Left lung (tissue), 14 donors: ENCODE measurements at places on chromosomes 3 and 15.
A peak's percentile ranks its signal among the peaks of the same experiment; 100 is the strongest.

DNA sequence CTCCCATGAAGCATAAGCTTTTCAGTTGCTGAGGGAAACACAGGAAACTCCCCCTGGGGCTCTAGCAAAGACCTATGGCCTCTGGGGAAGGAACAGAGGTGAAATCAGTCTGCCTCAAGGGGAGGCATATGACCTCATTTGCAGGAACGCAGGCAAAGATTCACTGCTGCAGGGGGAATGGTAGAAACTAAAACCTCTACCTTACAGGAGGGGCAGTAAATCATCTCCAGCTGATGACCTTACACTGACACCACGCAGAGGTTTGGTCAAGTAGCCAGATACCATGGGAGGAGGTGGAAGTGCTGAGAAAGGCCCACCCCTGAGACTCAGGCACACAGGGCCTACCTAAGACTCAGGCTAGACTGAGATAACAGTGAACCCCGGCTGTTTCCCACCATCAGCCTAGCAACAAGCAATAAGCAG is 81.1 kb downstream of the RAD18 start:
- DNase-seq, result no peak

GRCh38 chr3:160379628-160380214 is 19.3 kb downstream of the IFT80 start:
- DNase-seq, result no peak

DNA sequence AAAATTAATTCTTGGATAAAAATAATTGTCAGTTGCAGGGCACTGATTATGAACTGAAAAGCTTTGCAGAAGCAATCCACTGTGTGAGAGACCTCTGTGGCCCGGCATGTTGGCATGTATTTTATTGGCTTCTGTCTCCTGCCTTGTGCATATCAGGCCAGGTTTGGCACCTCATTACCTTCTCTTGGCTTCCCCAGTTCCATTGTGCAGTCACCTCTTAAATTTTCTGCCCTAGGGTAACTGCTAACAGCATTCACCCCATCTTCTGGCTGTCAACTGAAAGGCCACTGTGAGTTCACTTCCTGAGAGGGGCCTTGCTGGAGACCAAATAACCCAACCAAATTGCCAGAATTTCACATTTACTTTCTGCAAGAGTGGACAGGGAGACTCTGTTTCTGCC is 92.7 kb upstream of the RARB start:
- DNase-seq, result no peak

DNA sequence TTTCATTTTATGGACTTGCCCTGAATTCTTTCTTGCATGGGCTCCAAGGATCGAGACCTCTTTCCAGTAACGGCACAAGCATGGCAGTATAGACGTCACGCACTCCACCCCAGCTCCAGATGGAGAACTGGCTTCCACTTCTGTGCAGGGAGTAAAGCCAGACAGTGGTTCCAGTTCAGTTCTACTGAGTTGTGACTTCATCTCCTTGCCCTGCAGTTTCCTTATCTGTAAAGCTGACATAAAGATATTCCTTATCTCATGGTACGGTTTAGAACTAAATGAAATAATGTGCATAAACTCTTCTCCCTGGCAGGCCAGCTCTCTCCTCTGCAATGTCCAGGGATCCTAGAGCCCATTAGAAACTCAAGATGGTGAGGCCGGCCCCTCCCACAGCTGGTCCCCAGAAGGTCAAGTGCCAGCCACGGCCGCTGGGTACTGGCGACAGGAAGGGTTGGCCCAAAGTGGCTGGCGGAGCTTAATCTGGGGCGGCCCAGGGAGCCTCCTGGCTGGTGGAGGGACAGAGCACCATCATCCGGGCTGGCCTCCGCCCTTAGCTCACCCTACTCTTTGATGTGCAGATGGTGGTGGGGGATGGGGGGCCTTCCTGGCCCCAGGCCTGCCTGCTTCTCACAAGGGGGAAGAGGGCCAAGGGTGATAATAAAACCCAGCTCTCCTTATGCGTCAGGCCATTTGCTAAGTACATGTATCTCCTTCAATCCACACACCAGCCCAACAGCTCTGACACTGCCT is 7.2 kb downstream of the MESP2 start:
- DNase-seq, result no peak

DNA sequence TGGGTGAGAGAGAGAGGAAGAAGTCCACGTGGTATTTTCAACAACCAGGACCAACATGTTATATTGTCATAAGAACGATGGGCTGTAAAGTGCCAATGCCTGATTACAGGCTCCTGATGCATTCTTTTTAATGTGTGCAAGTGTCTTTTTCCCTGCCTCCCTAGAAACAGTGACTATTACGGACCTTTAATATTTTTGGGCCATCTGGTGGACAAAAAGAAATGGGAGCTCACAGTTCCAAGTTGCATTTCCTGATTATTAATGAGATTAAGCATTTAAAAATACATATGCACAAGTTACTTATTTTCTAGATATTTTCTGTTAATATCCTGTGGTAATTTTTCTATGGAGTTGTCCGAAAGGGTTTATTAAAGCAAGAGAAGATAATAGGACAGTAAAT is 530.2 kb downstream of the NR2F2 start:
- DNase-seq, result peak; percentile 12

GRCh38 chr3:108293858-108294257 is 2.5 kb upstream of the HHLA2 start:
- no peak for DNase-seq

DNA sequence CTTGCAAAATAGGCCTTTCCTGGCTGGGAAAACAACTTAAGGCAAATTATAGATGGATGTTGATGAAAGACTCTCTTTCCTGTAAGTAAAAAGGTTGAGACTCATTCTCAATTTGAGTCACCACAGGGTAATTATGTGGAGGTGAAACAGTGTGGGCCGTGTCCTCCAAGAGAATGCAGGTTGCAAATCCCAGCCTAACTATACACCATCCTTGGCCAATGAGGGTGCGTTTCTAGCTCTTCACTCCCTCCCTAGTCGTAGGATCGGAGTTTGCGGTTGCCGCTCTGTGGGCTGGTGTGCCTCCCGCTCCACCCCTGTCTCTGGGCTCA is 259.9 kb downstream of the PLCL2 start:
- no peak for DNase-seq

DNA sequence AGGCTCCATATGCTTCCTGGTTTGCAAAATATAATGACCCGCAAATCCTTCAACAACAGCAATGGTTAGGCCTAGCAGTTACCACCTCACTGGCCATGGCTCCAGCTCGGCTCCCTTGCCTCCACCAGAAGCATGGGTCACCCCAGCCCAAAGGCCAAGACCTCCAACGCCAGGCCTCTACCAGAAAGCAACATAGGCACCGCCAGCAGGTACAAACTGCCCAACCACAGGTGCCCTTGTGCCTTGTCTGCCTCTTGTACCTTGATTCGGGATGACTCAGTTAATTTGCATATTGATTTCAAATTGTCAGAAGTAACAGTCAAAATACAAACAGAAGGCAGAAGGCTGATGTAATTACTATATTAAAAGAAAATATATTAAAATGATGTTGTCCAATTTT is 124.7 kb downstream of the IL5RA start:
- no peak for DNase-seq

GRCh38 chr3:195040773-195041520 is 230.0 kb downstream of the XXYLT1 start:
- DNase-seq, result no peak

- DNase-seq, result no peak
Measured at GRCh38 chr3:175679568-175679967, 820.4 kb downstream of the NAALADL2 start.

GRCh38 chr3:130729154-130729553 is 17.5 kb downstream of the PIK3R4 start:
- no peak for DNase-seq

- DNase-seq, result no peak
Measured at GRCh38 chr15:62828364-62828763, 214.2 kb upstream of the TPM1 start.

DNA sequence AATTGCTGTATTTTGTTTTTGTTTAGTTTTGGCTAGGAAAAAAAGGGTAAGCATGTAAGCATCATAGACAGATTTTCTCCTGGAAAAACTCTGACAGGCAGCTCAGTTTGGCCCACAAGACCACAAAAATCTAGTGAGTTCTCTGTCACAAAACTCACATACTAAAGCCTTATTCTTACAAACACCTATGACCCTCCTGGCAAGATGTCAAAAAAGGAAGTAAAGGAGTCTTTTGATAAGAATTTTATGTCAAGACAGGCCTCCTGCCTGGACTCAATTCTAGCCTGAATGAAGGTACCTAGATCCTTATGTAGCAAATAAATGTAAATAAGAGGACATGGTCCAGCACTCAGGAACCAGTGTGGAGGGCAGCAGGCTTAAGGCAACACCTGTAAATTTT is 668.3 kb upstream of the ZNF385D start:
- DNase-seq, result no peak
